Activated CD8-positive, alpha-beta memory T cell treated with anti-CD3 and anti-CD28 coated beads for 1 hour (primary cell): ENCODE measurements at places on chromosomes 1 and 21.
A peak's percentile ranks its signal among the peaks of the same experiment; 100 is the strongest.

- DNase-seq, result no peak
These were observed 944.5 kb downstream of the KCNT2 start for GRCh38 chr1:195663549-195664280.

DNA sequence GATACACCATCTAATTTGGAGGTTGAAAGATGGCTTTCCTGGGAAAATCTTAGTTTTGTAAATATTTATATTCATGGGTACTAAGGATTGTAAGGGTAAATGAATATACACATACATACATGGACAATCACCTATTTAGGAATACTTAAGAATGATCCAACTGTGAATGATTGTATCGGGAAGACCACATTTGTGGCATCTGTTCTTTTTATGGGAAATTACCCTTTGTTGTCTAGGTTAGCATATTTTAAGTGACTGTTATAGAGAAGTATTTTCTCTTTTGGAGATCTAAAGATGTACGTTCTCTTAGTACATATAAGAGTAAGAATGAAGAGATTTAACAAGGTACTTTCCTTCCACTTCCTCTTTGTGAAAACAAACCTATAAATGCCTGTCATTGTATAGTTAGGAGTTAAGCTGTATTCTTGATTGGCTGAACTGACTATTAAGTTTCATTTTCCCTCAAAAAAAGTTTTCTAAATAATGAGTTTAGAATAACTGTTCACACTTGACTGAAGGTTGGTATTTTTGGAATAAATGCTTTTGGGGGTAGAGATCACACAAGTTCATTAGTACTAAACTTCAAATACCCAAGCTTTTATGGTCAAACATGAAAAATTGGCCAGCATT is 26.7 kb downstream of the SNX7 start:
- DNase-seq, result no peak

DNA sequence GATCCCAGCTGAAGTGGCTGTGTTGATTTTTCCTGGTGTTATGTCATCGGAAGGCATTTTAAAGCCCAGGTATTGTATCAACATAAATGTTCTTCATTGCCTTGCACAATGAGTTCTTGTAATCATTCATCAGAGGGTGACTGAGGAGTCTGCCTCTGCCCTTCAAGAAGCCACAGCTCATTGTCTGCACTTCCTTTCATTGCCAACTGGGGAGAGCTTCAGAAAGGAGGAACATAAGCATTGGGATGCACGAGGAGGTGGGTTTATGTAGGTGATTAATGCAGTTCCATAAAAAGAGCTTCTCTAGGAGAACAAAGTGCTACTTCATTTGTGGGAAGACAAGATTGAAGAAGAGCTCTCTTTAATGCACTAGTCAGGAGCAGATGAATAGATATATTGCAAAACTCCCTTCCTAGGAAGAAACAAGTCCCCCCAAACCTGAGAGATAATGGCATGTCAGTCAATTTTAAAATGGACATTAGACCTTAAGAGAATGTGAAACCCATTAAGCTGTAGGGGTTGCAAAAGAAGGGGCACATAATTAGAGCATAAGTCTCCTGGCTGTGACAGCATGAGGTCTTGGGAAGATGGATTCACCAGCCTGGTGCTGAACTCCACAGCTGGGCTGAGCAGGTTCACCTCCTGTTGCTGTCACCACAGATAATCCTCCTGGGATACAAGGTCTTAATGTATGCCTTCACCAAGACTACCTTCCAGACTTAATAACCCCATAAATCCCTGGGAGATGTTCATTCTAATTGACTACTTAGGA is 124.6 kb downstream of the BACH1 start:
- no peak for DNase-seq

DNA sequence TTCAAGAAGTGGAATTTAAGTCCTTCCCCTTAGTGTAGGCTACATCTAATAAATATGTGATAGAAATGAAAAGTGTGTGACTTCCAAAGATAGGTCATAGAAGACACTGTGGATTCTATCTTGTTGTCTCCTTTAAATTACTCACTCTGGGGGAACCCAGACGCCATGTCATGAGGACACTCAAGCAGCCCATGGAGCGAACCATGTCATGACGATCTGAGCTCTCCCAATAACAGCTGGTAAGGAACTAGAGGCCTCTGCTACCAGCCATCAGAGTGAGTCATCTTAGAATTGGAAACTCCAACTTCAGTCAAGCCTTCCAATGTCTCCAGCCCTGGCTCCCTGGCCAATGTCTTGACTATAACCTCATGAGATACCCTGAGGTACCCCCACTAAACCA is 6.3 kb downstream of the COA7 start:
- no peak for DNase-seq

GRCh38 chr1:8871965-8872399 is 6.5 kb downstream of the ENO1 start:
- no peak for DNase-seq

DNA sequence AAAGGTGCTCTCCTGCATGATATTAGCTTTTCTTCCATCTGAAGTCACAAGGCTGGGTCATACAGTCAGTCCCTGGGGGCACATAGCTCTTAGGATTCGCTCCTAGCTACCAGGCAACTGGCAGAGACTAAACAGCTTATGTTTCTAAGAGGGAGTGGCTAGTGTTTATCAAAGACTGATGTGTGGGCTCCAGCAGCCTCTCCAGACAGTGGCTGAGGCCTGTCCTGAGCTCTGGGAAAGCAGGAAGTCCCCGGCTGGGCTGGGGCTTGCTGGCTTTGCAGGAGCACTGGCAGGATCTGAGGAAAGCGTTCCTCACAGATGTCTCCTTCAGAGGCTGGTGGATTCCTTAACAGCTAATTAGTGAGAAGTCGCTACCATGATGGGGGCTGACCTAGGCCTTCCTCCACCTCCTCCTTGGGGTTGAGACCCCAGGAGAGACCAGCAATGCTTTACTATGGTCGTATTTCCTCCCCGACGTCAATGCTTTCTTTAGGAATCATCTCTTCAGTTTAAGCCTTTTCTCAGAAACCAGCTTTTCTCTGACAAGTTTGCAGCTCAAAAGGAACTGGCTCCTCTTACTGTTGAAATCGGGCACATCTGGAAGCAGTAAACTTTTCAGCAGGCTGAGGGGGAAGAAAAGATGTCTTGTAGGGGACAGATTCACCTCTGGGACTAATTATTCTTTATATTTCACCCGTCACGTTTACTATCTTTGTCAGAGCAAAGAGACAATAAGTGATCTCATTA is 33.5 kb upstream of the HHAT start:
- no peak for DNase-seq

GRCh38 chr1:1305300-1306069 is 2.2 kb downstream of the ACAP3 start:
- peak; percentile 64 for DNase-seq

GRCh38 chr1:53541761-53542550 is 82.8 kb downstream of the DMRTB1 start:
- DNase-seq, result no peak

- no peak for DNase-seq
These were observed 1.4 kb downstream of the TIPRL start for GRCh38 chr1:168180148-168180524.

GRCh38 chr1:30083800-30084464 is 639.5 kb downstream of the MATN1 start:
- no peak for DNase-seq

DNA sequence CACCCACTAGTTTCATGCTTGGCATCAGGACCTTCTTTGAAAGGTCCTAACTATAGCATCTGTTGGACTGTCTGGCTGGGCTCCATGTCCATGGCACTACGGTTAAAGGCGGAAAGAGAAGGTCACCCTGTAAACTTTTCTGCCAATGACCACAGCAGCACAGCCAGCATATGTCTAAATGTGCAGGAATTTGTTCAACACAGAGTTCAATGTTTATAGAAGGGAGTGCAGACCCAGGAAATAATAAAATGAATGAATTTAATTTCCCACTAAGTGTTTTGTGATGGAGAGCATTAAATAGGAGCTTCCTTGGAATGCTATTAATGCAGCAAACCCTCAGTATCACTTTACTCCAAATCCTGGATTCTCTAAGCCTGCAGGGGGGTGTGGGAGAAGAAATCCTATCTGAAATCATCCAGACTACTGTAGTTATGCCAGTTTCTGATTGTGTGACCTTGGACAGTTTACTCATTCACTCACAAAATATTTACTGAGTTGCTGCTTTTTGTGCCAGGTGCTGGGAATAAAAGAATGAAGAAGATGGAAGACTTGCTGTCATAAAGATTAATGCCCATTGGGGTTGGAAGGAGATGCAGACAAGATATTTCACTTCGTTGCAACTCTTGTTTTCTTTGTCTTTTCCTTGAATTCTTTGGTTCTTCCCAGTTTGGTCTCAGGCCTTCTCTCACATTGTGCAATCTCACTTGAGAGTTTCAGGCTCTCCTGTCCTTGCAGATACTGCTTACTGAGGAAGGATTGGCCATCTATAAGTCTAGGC is 195.0 kb downstream of the ROR1 start:
- no peak for DNase-seq

DNA sequence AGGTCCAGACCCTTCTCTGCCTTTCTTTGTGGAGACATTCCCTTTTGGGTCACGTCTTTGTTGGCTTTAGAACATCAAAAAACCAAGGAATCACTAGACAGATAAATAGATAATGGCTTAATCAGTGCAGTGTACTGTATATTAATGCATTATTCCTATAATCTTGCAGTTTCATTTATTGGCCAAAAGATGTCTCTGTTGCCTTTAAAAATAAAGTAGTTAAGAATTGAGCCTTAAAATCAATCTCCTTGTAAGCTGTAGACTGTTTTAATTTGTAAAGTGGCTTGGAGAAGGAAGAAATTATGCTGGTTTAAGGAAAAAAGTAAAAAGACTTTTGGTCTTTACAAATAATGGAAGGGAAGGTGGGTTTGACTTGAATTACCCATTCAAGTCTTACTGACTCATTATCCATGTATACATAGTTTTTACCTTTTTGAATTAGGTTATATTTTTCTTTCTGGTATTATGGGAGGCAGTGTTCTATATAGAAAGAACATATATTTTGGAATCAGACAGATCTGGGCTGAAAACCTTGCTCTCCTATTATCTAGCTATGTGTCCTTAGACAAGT is 84.6 kb downstream of the VPS13D start:
- no peak for DNase-seq
